Ureter (tissue), 1 donor: ENCODE measurements at places on chromosomes 2 and 18. TPM values are rescaled to one million over a fixed set of nuclear protein-coding genes. Genes with fewer than 3 reads are reported as not detected.

GRCh38 chr2:109231996-109232705 lies 103.1 kb downstream of the SH3RF3 start:
- no peak for DNase-seq

DNA sequence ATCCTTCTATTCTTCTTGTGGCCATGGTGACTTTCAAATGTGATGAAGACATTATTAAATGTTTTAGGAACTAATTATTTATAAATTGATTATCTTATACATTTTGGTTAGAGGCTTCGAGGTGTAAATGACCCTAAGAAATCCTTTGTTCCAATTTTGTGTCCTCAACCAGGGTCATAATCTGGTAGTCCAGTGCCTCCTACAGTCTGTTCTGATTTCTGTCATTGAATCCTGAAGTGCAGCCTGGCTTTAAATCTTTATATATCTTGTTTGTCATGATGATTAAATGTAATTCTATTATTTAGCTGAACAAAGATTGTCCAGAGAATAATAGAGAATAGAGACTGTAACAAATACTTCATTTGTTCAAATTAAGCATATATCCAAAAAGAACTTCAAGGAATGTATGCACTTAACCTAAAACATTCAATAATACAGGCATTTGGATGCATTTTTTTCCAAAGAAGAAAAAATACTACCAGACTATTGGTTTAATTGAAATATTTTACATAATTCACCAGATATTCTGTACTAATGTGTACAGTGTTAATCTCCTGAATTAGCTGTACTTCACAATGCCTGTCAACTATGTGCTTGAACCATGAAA lies 89.8 kb downstream of the PRPF40A start:
- no peak for DNase-seq

DNA sequence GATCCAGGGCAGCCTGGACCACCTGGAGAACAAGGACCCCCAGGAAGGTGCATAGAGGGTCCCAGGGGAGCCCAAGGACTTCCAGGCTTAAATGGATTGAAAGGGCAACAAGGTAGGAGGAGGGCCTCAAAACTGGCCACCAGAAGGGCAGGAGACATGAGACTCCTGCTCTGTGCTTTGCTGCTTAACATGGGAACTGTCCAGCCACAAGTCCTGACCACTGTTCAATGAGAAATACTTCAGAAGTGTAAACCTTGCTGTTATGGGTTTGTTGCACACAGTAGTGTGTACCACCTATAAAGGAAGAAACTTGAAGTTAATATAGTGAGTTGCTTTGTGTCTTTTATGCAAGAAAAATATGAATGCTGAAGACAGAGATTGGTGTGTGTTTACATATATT lies 44.2 kb upstream of the MFF start:
- DNase-seq: no peak

GRCh38 chr2:215878476-215879063 lies 134.8 kb downstream of the MREG start:
- no peak for DNase-seq

DNA sequence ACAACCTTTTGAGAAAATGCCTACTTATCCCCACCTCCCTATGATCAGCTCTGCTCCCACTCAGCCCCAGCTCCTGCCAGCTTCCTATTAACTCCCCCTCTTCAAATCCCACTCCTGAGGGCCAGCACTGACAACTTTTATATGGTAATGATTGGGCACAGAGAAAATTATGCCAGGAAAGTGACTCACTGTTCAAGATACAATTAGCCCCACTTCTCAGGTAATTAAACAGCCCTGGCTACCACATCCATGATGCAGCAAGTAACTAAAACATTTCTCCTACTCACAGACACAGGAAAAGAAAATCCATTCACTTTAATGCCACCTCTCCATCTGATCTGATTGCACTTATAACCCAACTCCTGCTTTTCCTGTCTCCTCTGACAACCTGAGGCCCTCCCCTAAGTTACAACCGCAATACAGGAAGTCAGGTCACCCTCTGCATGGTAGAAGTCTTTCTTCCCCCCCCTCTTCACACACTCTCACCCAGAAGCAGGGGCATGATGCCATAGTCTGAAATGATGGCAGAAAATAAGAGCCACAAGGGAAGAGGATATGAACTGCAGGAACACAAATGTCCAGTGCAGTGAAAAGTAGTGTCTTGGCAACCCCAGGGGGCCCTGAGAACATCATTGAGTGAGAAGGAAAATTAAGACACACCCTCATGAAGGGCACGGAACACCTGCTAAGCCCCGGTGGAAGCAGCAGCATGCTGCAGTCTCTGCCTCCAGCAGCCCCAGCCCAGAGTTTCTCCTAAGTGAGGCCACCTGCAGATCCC lies 54.4 kb downstream of the STK39 start:
- peak; percentile 58 for DNase-seq

DNA sequence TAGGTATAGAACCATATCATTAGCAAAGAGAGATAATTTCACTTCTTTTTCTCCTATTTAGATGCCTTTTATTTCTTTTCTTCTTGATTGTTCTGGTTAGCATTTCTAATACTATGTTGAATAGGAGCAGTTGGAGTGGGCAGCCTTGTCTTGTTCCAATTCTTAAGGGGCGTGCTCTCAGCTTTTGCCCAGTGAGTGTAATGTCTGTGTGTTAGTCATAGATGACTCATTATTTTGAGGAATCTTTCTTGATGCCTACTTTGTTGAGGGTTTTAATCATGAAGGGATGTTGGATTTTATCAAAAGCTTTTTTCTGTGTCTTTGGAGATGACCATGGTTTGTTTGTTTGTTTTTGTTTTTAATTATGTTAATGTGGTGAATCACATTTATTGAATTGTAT lies 1453.1 kb upstream of the SLC39A10 start:
- DNase-seq: no peak

DNA sequence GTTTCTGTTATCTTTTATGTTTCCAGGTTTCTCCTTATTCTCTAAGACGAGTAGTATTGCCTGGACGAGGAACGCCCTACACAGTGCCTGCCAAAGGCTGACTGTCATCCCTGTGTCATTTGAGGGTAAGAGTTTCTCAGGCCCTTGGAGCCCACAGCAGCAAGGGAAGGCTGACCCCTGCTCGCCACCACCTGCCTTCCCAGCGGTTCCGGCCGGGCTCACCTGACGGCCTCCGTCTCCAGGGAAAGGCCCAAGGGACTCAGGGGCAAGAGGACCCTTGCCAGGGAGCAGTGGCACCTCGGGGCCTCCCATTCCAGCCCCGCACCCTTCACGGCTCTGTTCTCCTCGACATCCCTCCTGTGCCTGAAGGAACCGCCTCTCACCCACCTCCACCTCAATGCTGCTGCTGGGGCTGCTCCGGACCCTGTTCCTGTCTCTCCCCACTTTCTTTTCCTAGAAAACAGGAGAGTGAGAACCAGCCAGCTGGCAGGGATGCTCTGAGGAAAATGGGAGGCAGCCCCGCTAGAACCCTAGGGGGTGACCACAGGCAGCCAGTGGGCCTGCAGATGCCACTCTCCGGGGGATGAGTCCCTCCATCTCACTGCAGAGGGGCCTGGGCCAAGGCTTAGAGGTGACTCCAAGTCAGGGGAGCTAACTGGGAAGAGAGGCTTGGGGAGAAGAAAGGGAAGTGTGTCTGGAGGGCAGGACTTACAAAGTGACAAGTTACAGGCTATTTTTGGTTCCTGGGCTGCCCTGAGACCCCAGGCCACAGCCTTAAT lies 1.9 kb downstream of the LIMS2 start:
- DNase-seq: peak; percentile 40

GRCh38 chr2:43326101-43326825 lies 99.9 kb upstream of the ZFP36L2 start:
- DNase-seq: no peak

DNA sequence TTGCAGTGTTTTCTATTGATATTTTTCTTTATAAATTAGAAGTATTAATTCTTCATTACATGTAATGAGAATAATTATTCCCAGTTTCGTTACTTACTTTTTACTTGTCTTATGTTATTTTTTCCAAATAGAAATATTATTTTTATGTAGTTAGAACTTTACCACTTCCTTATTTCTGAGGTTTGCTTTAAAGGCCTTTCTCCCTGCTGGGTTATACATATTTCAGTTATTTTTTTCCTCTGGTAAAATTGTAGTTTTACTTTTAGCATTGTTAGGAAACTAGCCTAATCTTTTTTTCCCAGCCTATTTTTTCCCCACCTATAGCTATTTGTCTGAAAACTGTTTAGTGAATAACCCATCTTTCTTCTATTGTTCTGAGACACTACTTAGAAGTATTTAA lies 17.1 kb downstream of the RNF144A start:
- DNase-seq: no peak

DNA sequence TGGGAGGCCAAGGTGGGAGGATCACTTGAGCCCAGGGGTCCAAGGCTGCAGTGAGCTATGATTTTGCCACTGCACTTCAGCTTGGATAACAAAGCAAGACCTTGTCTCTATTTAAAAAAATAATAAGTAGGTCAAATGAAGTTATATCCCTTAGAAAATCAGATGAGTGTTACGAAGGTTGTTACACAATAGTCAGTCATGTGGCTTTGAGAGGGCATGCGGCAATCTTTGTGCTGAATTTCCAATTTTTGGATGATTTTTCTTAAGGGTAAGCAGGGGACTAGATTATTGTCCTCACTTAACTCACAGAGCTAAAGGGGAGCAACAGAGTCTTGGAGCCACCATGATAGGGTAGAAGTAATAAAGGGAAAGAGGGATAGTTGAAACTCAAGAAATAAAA lies 71.8 kb downstream of the B3GNT2 start:
- DNase-seq: no peak

- no peak for DNase-seq
Observed at GRCh38 chr18:50700245-50701165, 119.3 kb downstream of the MRO start.

GRCh38 chr2:28958689-28959088 lies 22.4 kb upstream of the TOGARAM2 start:
- peak; percentile 64 for DNase-seq

- DNase-seq: no peak
Observed at GRCh38 chr2:18506883-18507509, 53.5 kb downstream of the RDH14 start.

- DNase-seq: no peak
Observed at GRCh38 chr2:108947271-108947907, 41.6 kb downstream of the EDAR start.

- peak; percentile 59 for DNase-seq
Observed at GRCh38 chr2:127176371-127177311, 43.5 kb downstream of the CYP27C1 start.

DNA sequence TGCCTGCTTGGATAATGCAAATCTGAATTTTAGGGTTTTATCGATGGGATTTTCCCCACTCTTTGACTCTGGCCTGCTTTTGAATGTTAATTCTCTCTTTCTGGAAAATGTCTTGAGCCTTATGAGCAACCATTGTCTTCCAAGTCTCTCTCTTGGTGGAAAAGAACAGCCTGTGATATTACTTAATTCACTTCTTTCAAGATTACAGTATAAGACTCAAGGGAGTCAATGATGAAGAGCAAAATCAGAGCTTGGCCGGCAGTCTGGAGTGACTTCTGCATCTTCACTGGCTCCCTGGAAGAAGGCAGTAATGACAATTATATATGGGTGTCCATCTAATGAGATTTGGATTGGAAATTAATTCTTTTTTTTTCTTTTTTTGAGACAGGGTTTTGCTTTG lies 122.9 kb upstream of the ZEB2 start:
- no peak for DNase-seq

GRCh38 chr18:1062588-1062987 lies 157.9 kb downstream of the ADCYAP1 start:
- DNase-seq: no peak

DNA sequence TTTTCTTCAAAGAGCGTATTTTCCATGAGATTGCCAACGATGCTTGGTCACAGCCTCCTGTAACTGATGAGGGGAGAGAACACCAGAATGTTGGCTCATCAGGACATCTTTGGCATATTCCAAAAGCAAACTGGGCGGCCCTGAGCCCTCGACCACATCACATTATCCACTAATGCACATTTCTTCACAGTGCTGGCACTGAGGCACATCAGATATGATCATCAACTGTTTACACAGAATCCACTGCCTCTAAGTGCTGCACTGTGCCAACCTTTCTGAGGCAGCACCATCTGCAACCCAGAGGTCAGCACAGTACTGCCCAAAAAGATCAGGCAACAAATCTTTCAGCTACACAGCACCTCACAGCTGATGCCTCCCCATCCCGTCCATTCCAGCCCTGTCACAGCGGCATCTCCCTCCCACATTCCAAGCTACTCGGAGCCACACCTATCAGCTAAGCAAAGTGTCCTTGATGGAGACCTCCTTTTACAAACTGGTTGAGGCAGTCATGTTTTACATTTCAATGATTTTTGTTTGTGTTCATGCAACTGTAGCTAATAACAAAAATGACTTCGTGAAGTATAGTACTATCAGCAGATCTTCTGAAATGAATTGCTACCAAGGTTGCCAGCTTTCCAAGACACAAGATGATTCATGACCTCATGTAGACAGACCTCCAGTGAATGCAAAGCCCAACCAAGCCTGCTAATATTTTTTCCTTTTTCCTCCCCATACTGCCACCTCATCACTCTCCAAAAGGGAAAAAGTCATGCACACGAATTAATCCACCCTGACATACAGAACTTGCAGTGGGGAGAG lies 32.3 kb downstream of the MYO5B start:
- no peak for DNase-seq

The GLI2 gene
- total RNA-seq: 9.8 TPM

The ARPC2 gene
- 520 TPM for total RNA-seq

The CXCR4 gene
- total RNA-seq: 23.2 TPM

The RAX gene
- total RNA-seq: not detected

The SLC66A2 gene
- 37.4 TPM for total RNA-seq

The CCDC74B gene
- 1.7 TPM for total RNA-seq
